NCI-H524 treated with DMSO at 0.1 percent for 48 hours (cell line): ENCODE measurements at places on chromosomes 6 and 20.
A peak's percentile ranks its signal among the peaks of the same experiment; 100 is the strongest.

- DNase-seq = no peak
Observed at GRCh38 chr6:145929037-145929633, 35.0 kb downstream of the SHPRH start.

- no peak for DNase-seq
Observed at GRCh38 chr6:106692112-106692818, 62.9 kb downstream of the QRSL1 start.

DNA sequence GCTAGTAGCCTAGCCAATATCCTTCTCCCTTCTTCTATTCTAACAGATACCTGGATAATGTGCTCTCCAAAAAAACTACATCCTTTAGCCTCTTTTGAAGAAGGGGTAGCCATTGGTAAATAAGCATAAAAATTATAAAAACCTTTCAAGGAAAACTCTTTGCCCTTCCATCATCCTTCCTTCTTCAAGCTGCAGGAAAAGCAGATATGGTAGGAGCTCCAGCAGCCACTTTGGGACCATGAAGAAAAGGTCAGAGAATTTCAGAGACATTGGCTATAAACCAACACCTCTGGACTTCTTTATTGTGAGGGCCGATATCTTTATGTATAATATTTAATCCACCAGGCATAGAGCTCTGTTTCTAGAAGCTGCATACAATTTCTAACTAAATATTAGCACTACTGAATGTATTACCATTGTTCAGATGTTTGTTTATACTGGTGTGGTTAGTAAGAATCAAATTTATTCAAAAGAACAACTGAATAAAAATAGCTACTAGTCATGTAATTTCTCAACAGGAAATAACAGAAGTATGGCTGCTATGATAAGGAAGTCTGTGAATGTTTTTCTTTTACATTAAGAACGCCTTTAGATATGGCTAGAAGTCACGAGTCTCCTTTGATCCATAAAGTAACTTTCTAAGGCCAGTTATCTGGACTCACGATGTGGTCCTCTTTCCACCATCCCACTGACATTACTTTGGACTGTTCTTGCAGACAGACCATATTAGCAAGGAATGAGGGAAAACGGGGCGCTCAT is 32.2 kb downstream of the MYLK4 start:
- no peak for DNase-seq

GRCh38 chr20:34010405-34010931 is 16.8 kb downstream of the RALY start:
- no peak for DNase-seq

GRCh38 chr20:46357030-46357514 is 48.8 kb upstream of the CDH22 start:
- DNase-seq = no peak

DNA sequence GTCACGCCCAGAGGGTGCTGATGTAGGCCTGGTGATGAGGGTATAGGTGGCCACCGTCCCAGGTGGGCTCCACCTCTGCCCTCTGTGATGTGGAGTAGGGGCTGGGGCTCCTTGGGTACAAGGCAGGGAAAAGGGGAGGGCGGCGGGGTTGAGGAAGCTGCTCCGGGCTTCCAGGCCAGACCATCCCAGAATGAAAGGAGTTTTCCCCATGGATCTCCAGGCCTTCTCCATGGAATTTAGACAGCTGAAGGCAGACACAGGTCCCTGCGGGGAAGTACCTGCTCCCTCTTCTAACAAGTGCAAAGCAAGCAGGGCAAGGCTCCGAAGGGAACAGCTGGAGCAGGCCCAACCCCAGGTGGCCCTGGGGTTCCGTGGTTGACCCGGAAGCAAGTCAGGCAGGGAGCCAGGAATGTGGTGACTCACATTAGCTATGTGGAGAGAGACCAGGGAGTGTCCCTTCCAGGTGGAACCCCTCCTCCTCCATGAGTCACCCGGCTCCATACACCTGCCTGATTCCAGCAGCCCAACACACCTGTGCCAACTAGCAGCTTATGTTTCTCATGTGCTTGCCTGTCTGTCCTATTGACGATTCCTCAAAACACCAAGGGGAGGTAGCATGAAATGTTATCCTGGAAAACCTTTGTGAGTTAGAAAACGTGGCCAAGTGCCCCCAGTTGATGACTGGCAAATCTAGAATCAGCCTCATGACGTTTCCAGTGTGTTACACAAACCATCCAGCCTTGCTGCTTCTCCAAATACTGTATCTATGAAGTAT is 59.7 kb upstream of the SNX9 start:
- DNase-seq = no peak

- DNase-seq = no peak
Observed at GRCh38 chr6:73577676-73578075, 56.8 kb upstream of the EEF1A1 start.

- no peak for DNase-seq
Observed at GRCh38 chr6:44044154-44044539, 83.1 kb downstream of the MRPL14 start.

DNA sequence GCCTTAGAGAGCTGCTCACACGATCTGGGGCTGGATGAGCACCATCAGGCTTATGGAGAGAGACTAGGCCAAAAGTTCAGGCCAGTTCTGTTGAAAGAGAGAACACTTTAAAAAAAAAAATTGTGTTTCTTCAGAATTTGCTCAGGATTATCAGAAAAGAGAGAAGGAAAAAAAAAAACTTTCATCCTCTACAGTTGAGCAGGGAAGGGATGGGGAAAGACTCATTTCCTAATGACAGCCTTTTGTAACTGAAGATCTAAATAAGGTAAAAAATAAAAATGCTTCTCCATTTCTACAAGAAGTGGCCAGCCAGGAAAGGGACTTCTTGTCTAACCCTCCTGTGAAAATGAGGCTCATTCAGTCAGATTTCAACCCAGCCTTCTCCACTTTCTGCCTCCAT is 134.8 kb downstream of the LY86 start:
- no peak for DNase-seq

- no peak for DNase-seq
Observed at GRCh38 chr6:90811596-90812226, 224.8 kb upstream of the MAP3K7 start.

DNA sequence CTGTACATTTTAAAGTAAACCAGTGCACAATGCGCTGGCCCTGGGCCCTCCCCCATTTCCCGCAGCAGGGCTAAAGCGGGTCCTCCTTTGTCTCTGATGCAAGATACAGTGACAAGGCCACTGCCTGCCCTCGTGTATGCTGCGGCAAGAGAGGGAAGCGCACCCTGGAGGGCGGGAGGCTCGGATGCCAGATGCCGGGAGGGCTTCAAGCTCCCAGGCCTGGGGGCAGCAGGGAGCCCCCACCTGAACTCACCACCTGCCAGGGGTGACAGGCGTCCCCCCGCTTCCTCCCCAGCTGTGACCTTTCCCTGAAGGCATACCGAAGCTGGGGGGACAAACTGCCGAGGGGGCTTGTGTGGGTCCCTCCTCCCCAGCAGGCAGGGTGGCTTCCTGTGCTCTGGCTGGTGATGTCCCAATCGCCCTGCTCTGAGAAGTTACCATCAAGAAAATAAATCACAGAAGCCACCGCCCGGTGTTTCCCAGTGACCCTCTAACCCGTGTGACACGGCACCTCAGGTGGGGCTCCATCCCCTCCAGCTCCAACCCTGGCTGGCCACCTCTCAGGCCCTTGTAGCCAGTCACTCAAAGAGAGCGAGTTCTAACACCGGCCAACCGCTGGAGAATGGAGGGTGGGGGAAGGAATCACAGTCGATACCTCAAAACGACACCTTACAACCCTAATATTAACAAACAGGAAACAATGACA is 203.3 kb downstream of the PREX1 start:
- DNase-seq = no peak

- no peak for DNase-seq
Observed at GRCh38 chr20:49290608-49291191, 12.8 kb upstream of the ZNFX1 start.

GRCh38 chr6:20687494-20687893 is 153.2 kb downstream of the CDKAL1 start:
- DNase-seq = peak; percentile 41

GRCh38 chr6:116530436-116530835 is 15.0 kb downstream of the TRAPPC3L start:
- DNase-seq = no peak

DNA sequence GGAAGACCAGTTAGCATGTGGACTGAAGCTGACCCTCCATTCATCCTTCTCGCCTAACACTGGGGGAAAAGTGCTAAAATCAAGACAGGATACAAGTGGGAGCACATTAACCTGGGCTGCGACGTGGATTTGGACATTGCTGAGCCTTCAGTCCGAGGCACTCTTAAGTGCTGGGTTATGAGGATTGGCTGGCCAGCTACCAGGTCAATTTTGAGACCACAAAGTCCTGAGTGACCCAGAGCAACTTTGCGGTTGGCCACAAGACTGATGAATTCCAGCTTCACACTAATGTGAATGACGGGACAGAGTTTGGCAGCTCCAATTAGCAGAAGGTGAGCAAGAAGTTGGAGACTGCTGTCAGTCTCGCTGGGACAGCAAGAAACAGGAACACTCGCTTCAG is 20.7 kb downstream of the FUCA2 start:
- DNase-seq = no peak

GRCh38 chr6:38797391-38797790 is 82.3 kb downstream of the DNAH8 start:
- DNase-seq = no peak

DNA sequence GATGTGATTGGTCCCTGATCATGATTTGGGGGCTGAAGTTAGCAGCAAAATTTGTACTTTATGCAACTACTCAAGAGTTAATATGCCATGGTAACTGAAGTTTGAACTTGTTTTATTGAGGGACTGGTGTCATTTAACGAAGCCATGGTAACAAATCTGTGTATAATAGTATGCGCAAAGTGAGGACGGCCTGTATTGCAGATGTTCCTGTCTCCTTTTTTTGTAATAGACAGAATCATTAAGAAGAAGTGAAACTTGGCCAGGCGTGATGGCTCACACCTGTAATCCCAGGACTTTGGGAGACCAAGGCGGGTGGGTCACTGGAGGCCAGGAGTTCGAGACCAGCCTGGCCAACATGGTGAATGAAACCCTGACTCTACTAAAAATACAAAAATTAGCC is 22.3 kb downstream of the RPRD1B start:
- no peak for DNase-seq

- DNase-seq = no peak
Observed at GRCh38 chr6:113882336-113883022, 25.3 kb downstream of the MARCKS start.

GRCh38 chr6:114436691-114437090 is 93.9 kb upstream of the HS3ST5 start:
- no peak for DNase-seq

DNA sequence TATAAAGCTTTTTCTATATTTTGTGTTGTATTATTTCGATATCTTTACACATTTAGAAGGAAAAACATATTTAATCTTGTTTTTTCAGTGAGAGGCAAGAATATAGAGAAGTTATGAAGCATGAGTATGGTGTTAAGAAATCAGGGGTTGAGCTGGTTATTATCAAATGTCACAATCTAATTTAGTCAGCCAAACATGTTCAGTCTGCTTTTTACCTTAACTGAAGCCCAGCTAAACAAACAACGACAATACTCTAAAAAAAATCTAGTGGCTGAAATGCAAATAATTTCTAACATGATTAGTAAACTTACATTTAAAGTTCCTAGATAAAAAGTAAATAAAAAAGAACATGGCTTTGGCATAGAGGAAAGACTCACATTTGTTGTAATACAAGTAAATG is 433.8 kb upstream of the NRSN1 start:
- DNase-seq = no peak

DNA sequence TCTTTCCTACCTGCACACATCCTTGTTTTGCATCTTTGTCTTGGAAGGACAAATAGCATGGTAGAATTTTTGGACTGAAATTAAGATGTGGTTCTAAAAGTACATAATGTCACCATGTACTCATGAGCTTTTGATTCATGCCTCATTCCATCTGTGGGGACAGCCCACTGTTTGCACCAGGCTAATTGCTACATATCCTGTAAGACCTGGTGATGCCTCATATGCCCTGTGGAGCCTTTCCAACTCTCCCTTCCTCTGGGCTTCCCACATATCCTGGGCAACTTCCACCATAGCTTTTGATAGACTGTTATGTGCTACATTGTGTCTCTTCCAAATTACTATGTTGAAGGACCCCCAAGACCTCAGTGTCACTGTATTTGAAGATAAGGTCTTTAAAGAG is 213.6 kb upstream of the PREP start:
- no peak for DNase-seq

GRCh38 chr6:168194732-168195567 is 115.9 kb upstream of the FRMD1 start:
- no peak for DNase-seq

DNA sequence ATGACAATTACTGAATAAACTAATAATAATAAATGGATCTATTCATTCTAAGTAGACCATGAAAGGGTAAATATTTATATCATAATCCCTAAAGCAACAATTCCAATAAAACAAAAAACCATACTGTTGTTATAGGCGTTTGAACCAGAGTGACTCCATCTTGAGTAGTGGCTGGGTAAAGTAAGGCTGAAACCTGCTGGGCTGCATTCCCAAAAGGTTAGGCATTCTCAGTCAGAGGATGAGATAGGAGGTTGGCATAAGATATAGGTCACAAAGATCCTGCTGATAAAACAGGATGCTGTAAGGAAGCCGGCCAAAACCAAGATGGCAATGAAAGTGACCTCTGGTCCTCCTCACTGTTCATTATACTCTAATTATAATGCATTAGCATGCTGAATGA is 8.3 kb downstream of the OR2H1 start:
- DNase-seq = no peak

- DNase-seq = no peak
Observed at GRCh38 chr6:90233994-90234393, 62.6 kb downstream of the BACH2 start.

DNA sequence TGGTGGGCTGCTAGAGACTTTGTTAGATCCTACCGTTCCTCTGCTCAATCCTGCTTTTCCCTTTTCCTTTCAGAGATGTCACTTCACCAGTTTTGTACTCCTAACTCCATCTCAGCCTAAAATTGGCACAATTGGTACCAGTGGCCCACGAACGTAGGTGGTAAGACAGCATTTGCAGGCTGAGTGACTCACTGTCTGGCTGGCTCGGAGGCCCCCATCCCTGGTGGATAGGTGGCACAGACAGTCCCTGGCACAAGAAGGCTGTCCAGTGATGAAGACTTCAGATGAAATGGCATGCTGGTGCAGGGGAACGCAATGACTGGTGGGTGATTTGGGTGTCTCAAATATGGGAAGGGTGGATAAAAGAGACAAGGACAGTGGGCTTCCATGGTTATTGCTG is 11.1 kb downstream of the HEBP2 start:
- DNase-seq = no peak

DNA sequence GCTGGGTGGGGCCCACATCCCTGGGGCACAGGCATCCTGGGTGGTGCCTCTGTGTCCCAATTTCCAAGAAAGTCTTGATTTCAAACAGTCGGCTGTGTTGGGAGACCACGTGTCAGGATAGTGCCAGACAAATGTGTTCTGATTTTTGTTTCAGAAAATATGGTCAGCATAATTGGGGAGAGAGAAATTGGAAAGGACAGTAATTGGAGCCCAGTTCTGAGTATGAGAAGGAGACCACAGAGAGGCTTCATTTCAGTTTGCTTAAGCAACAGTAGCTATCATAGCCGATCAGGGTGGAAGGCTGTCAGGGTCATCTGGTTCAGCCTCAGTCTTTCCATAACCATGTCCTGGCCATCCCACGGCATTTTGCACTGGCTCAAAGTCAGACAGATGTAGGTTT is 220.7 kb downstream of the CDC5L start:
- DNase-seq = no peak
